ELR (cell line): ENCODE measurements at places on chromosomes 2 and 18.

- DNase-seq, result no peak
These were observed 74.4 kb upstream of the CYP20A1 start for GRCh38 chr2:203164311-203164935.

- DNase-seq, result no peak
These were observed 443.5 kb upstream of the SLC14A2 start for GRCh38 chr18:45171679-45172191.

GRCh38 chr2:112869258-112869842 lies 32.8 kb upstream of the IL1B start:
- DNase-seq, result peak; percentile 78

GRCh38 chr18:12246849-12247808 lies 7.0 kb upstream of the CIDEA start:
- DNase-seq, result peak; percentile 29

DNA sequence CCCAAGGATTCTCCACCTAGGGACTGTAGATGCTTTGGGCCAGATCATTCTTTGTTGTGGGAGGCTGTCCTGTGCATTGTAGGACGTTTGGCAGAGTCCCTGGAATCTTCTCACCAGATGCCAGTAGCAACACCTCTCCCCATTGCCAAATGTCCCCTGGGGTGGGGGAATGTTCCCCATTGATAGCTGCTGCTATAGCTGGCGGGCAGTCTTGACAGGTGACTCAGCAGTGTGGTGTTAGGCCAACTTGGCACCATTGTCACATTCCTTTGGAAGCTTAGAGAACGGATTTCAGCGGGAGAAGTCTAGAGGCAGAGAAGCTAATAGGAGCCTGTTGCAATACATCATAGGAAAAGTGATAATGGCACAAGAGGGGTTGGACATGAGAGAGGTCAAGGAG lies 495.7 kb upstream of the SMIM21 start:
- DNase-seq, result no peak
